Nephron progenitor cell (in vitro differentiated cells): ENCODE measurements at places on chromosomes 1 and 21.

DNA sequence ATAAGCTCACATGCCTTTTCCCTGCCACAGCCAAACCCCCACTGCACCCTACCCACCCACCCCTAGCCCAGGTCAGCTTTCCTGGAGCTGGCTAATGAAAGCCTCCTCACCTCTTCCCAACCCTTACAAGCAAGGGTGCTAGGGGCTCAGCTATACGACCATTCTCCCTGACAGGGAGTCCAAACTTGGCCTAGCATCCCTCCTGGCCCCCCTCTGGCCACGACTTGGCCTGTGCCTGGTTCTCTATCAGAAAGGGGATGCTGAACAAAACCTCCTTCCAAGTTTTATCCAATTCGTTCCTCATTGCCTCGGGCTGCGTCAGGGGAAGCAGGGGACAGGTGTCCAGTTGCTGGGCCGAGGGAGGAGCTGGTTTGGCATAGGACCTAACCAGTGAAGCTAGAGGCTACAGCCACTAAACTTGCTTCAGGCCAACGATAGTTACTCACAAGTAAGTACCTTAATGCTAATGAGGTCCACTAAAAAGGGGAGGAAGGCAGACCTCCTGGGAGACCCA is 8.6 kb downstream of the TMEM81 start:
- DNase-seq: no peak

DNA sequence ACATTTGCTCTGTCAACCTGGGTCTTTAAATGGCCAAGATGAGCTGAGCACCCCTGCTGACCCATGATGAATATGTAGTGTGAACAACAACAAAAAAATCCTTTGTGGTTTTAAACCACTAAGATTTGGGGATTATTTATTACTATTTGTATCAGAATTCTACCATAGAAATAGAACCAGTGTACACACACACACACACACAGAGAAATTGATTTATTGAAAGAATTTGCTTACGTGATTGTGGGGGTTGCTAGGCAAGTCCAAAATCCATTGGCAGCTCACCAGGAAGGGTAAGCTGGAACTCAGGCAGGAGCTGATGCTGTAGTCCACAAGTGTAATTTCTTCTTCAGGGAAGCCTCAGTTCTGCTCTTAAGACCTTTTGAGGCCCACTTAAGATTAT is 82.5 kb upstream of the MAP1LC3C start:
- no peak for DNase-seq

DNA sequence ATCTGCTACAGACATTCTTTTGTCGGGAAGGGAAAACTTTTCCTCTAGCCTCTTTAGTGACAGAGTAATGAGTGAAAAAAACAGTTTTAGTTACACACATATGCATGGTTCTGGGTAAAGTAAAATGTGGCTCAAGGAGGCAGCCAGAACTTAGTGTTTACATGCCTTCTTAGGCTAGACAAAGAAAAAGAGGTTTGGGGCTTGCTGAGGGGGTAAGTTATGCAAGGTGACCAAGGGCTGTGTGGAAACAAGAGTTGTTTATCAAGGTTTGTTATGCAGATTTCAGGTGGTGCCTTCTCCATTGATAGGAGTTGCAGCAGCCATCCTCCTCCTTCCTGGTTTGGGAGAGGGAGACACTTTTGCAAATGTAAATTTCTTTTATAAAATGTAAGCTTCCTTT is 66.5 kb upstream of the RAB3GAP2 start:
- no peak for DNase-seq

GRCh38 chr1:37731312-37732019 is 33.5 kb downstream of the EPHA10 start:
- DNase-seq: no peak

- no peak for DNase-seq
Observed at GRCh38 chr1:236509203-236509602, 14.6 kb upstream of the LGALS8 start.

DNA sequence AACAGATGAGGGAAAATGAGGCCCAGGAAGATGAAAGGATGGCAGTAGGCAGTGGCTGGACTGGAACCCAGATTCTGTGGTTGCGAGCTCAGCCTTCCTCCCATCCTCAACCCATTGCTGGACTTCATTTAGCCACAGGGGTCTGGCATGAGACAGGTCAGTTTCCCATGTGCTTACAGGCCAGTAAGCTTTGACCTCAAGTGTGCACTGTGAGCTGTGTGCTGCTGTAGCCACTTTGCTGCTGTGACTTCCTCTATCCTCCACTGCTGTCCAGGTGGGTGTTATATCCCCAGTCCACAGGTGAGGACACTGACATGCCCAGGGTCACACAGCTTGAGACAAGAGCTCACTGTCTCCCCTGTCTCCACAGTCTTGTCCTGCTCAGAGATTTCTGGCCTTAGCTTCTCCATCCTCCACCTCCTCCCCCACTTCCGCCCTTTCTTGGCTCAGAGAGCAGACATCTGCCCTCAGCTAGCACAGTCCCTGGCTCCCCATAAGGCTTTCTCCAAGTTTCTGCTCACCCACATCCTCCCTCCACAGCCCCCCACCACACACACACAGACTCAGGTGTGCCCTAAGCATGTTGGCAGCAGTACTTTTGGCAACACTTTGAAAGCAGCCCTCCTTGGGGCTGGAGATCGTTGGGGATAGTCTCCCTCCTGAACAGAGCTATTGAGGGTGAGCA is 7.3 kb downstream of the IGSF21 start:
- DNase-seq: no peak

DNA sequence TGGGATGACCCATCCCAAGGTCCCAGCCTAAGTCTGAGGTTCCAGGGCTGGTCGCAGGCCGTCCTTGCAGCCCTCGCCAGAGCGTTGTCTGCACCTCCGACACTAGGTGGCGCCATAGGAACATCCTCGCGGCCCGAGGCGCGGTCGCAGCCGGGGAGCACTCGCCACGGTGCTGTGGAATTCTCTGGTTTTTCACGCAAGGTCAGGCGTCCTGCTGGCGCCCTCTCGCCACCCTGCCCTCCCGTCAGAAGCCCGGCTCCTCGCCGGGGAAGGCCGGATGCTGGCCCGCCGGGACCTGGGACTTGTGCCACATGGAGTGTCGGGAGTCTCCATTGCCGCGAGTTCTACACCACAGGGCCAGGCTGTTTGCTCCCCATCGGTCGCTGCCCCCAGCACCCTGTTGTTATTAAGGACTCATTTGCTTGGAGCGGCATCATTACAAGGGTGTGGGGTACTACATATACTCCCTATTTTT is 196.8 kb upstream of the LMO4 start:
- DNase-seq: peak; percentile 90

GRCh38 chr21:15825700-15826099 is 95.9 kb downstream of the USP25 start:
- no peak for DNase-seq

GRCh38 chr1:60331647-60332046 is 258.1 kb upstream of the C1orf87 start:
- DNase-seq: no peak

GRCh38 chr1:215792446-215792845 is 225.3 kb downstream of the KCTD3 start:
- DNase-seq: no peak

DNA sequence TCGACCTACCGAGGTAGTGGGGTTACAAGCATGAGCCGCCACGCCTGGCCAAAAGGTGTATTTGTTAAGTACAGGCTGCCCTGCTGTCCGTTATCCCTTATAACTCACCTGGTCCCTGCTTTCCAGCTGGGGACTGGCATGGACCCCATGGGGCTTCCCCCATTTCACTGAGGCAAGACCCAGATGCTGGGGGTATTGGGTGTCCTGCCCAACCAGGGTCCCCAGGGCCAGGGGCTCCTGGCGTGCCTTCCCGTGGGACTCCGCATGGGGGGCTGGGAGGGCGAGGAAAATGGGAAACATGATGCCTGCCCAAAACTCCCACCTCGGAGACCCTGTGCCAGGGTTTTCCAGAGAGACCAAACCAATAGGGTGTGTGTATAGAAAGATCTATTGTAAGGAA is 64.4 kb downstream of the FAAP20 start:
- no peak for DNase-seq

DNA sequence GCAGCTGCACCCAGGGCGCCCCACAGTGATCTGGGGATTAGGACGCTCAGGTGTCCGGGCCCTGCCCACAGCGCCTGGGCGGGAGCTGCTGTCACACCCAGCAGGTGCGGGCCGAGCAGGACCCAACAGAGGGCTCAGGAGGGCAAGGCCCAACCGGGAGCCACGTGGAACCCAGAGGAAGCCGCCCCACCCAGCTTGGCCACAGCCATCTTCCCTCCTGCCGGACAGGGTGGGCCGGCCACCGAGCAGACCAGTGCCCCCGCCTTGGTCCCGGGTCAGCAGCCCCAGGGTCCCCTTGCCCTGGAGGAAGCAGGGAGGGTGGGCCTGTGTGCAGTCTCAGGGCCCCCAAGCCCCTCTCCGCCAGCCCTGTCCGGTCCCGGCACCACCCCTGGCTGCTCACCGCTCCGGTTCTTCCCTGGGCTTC is 6.3 kb upstream of the TTLL10 start:
- DNase-seq: peak; percentile 11

GRCh38 chr1:167522246-167522645 is 3.9 kb upstream of the CD247 start:
- no peak for DNase-seq

GRCh38 chr1:20280341-20280740 is 10.3 kb upstream of the VWA5B1 start:
- DNase-seq: no peak

- peak; percentile 39 for DNase-seq
Observed at GRCh38 chr1:81920245-81920740, 119.6 kb downstream of the ADGRL2 start.

GRCh38 chr1:157770442-157771043 is 6.4 kb downstream of the FCRL2 start:
- DNase-seq: peak; percentile 9

DNA sequence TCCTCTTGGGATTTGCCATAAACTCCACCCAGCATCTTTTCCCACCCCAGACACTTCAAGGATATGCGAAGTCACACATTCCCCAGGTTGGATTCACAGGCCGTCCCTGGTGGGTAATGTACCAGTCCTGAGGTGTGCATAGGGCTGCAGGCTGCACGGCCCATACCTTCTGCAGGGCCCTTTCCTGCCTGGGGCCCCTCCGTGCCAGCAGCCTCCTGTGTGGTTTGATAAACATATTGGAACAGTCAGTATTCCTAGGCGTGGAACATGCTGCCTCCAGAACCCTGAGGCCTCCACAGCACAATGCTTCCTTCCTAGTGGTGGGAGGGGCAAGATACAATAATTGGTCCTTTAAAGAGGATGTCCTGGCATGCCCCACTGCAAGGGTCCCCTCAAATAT is 26.6 kb downstream of the IL10RB start:
- no peak for DNase-seq

- no peak for DNase-seq
Observed at GRCh38 chr1:117930173-117930447, 571 bp downstream of the WDR3 start.

GRCh38 chr1:67645495-67646144 is 39.4 kb upstream of the GADD45A start:
- DNase-seq: no peak

DNA sequence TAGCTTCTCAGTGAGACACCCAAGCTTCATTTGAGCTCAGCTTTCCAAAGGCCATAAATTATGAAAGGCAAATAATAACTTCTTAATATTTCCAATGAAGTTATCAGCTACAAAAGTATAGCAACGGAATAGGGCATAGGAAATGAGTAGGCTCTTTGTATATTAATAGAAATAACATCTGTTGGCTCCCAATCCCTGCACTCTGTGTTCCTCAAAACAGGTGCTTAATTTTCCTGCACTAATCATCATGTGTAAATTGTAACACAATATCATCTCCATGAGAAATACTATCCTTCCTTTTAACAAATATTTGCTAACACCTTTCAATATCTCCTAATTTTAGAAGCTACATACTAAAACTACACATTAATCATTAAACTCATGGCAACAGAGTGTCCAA is 19.2 kb upstream of the IFI44L start:
- no peak for DNase-seq

GRCh38 chr1:93818570-93818959 is 60.4 kb downstream of the DNTTIP2 start:
- no peak for DNase-seq

GRCh38 chr1:47324682-47325081 is 8.9 kb upstream of the CMPK1 start:
- no peak for DNase-seq

- DNase-seq: no peak
Observed at GRCh38 chr1:63913533-63913932, 139.7 kb downstream of the ROR1 start.

DNA sequence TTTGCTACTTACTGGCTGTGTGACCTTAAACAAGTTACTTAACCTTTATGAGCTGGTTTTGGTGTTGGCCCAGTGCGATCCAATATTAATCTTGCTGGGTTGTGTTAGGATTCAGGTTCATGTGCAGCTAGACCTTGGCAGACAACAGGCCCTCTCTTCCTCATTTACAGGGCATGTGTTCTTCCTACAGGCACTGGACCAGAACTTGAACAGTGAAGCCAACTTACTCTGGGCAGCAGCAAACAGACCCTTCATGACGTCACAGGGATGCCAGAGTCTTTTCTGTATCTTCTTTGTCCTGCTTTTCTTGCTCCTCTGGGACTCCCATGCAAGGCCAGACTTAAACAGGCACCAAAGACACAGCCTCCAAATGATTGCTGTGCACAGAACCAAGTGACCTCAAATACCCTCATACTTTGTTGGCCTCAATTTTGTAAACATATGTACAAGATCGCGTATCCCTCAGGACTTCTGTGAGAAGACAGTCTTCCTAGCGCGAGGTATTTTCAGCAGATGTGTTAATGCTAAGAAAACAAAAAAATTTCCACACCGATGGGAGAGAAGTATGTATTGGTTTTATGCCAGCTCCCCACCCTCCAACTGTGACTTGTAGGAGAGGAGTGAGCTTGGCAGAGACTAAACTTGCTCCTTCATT is 73.7 kb downstream of the URB2 start:
- no peak for DNase-seq

- no peak for DNase-seq
Observed at GRCh38 chr1:18549106-18549505, 68.4 kb downstream of the KLHDC7A start.

- no peak for DNase-seq
Observed at GRCh38 chr1:54252371-54252936, 52.5 kb downstream of the MRPL37 start.

DNA sequence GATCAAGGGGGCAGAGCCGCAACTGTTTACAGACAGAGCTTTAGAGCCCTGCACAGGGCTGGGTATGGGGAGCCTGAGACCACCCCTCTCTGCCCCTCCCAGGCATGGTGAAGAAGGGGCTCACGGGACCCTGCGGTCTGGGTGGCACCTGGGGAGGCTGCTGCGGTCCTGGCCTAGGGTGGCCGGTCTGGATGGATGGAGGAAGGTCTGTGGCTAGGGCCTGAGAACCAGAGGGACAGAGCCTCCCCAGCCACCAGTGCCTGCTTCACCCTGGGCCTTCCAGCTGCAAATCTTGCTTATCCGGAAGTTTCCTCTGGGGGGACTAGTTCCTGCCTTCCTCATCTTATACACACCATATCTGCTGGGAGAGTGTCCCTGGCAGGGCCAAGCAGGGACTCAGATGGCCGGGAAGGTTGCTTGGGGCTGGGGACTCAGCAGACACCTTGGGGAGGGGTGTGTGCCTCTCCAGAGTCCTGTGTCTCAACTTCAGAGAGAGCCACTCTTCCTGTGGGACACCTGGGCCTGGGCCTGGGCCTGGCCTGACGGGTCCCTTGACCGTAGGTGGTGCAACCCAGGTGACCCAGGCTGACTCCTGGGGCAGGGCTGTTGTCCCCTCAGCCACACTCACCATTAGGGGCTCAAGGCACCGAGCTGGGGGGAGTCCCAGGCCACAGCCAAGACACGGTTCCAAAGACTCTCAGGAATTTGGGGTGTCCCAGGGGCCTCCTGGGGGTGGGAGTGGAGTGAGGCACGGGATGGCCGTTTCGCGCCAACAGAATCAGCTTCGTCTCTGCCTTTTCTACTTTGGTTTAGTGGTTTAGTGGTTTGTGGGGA is 52.0 kb upstream of the ACTRT2 start:
- DNase-seq: no peak
